ENCODE measurements at places on chromosomes 1 and 21.
A peak's percentile ranks its signal among the peaks of the same experiment; 100 is the strongest.

DNA sequence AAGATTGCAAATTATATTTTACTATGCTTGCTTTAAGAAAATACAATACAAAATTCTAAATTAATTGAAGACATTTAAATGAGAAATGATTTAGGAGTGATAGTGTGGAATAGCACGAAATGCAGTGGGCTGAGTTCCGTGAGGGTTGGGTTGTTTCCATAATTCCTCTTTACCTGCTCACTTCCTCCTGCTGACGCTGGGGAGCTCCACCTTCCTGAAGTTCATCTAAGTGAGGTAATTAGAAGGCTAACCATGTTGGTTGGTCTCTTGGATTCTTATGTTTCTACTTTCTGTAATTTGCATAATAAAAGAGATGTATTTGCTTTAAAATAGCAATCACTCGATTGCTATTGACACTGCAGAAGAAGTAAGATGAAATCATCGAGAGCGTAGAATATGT, 4.7 kb downstream of the OR14I1 start:
- DNase-seq: no peak

DNA sequence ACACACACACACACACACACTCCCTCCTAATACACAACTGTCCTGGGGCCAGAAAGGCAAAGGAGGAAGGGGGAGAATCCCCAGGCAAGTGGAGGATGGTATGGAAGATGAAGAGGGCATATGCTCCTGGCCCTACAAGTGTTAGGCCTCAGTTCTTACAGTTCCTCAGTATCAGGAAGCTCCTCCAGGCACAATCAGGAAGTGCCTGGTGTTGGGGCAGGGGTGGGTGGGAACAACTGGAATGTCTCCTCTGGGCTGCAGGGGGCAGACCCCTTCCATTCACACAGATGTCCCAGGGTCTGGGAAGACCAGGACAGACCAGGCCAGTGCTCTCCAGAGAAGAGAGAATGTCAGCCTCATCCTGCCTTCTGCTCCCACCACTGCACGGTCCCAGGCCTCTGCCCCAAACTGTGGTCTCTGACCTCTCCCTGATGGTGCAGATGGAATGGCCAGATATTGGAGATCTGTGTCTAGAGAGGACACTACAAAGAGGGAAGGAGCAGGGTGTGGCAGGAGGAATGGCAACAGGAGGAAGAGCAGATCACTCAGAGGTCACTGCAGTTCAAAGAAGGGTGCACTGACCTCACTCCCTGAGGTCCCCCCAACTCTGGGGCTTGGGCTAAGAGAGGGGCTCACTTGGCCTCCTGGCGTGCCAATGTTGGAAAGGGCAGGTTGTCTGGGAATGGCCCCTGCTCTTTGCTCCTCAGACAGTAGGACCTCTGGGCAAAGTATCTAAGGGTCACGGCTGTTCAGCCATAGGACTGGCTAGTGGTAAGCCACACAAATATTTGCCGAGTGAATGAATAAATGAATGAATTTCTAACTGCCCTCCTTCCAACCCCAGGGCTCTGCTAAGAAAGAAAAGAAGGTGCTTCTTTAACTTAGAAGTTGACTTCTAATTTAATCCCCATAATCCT, 2.5 kb upstream of the DENND2D start:
- DNase-seq: no peak

DNA sequence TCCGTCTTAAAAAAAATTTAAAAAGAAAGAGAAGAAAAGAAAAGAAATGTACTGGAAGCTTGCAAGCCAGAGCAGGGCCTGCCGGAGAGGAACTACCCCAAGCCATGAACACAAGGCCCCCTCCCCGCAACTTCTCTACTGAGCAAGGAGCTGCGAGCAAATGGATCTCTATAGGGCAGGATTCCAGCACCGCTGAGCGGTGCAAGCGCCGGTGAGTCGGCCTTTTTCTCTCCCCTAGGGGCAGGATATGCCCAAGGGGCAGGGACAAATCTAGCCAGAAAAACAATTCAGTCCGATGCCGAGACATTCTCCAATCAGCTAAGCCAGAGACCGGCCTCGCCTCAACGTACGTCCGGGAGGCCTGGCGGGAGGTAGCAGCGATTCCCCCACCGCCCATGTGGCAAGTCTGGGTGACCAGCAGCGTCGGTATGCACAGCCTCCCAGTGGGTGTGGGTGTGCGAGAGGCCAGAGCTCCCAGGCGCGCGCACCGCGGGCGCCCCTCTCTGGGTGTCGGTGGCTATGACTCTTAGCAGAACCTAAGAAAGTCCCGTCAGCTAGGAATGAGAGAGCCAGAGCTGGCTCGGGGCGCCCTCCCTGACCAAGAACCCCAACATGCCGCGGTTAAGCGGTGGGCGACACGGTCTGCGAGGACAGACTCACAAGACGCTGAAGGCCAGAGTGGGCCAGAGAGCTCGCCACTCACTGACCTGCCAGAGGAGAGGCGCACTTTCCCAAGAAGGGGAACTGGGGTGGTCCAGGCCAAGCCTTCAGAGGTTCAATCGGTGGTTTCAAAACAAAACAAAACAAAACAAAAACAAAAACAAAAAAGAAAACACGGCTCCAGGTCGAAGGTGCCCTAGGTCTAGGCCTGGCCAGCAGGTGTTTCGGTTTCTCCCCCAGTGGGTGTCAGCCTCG, 1.9 kb downstream of the CSMD2 start:
- no peak for DNase-seq

- peak; percentile 41 for DNase-seq
Observed at GRCh38 chr1:161193561-161194235, 5.2 kb downstream of the ADAMTS4 start.

- no peak for DNase-seq
Observed at GRCh38 chr1:101365878-101366277, 129.1 kb downstream of the S1PR1 start.

DNA sequence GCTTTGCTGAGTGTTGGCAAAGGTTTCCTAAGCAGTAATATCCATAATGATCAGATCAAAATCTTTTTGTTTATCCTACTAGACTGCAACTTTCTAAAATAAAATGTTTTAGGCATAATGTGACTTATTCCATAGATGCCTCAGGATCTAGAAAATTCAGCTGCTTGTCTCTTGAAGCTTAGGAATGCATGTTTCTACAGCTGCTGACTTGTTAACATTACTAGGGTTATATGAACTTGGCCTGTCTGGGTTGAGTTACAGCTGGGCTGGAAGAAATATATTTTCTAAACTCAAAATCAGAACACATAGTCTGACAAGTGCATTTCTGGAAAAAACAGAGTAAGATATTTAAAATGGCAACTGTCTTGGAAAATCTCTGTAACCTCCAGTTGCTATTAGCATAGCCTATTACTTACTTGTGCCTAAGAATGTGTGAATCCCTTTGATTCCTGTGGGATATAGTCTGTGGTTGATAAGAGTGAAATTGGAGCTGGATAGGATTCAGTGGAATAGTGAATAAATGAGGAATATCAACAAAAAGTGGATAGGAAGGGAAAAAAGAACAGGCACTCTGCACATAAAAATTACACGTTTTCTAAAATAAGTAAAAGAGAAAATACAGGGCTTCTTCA, 61.2 kb downstream of the RGS4 start:
- no peak for DNase-seq
